Hypothalamus (tissue), 51 donors: ENCODE measurements at places on chromosomes 6 and 20.

DNA sequence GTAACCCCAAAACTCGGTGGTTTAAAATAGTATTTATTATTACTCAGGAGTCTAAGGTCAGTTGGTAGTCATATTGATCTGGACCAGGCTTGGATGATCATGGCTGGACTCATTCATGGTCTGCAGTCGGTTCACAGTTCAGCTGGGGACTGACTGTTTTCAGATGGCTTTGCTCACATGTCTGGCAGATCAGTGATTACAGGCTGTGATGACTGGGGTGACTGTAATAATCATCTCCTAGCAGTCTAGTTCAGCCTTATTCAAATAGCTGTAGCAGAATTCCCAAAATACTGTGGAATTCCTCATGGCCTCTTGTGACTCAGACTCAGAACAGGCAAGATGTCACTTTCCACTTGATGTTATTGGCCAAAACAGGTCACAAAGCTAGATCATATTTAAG is 16.4 kb upstream of the NT5DC1 start:
- no peak for DNase-seq

- no peak for DNase-seq
Measured at GRCh38 chr6:3856576-3856975, 7.4 kb downstream of the FAM50B start.

DNA sequence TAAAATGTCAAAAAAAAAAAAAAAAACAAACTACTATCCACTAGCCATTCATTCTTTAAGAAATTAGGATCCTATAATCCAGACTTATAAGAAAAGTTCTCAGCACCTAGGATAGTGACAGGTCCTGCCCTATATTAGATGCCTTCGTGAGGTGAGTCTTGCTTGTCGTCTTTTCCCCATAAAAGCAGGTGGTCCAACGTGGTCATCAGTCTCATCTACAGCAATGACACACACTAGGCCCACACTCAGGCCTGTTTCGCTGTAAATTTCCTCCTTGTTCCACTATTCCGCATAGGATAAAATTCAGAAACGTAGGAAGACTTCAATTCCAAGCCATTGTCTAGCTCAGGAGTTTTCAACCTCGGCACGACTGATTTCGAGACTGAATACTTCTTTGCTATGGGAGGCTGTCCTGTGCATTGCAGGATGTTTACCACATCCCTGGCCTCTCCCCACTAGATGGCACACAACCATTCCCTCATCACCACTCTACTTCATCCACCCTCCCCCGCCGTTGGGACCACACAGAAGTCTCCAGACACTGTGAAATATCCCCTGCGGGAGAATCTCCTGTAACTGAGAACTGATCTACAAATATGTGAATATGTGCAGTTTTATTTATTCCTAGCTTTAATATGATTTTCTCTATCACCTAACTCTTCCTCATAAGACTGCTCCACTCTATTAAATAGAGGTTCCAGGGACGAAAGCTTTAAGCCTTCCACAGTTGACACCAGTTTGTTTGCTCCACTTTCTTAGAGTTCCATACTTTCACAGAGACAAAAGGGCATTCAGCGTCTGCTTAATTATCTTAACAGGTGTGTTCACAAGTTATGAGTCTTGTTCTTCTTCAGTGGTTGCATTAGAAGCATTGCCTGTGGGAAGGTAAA is 346.3 kb downstream of the BMP2 start:
- no peak for DNase-seq

GRCh38 chr6:37727996-37728395 is 30.3 kb upstream of the MDGA1 start:
- no peak for DNase-seq

DNA sequence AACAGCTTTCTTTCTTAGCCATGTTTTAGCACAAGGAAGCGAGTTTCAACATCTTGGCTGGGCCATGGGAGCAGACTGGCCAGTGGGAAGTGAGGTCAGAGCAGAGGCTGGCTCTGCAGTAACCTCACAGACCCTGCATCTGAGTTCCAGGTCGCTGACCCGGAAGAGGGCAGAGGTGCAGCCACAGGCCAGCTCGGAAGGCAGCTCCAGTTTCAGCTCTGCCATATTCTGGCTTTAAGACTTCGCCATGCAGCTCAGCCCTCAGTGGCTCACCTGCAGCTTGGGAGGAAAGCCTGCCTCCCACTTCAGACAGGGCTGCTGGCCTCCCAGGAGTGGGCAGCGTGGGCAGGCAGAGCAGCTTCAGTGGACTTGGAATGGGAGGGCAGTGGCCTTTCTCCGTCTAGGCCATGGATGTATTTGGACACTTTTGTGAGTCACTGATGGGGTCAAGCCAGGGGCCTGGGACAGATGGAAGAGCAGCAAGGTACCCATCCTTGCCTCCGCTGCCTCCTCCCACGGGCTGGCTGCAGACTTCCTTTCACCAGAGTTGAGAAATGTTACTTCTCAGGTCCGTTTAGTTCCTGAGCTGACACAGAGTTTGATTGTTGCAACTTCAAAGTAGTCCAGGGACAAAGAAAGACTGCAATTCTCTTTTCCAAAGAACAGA is 18.5 kb downstream of the CST8 start:
- no peak for DNase-seq

- no peak for DNase-seq
Measured at GRCh38 chr6:129402244-129402643, 307.7 kb downstream of the ARHGAP18 start.

DNA sequence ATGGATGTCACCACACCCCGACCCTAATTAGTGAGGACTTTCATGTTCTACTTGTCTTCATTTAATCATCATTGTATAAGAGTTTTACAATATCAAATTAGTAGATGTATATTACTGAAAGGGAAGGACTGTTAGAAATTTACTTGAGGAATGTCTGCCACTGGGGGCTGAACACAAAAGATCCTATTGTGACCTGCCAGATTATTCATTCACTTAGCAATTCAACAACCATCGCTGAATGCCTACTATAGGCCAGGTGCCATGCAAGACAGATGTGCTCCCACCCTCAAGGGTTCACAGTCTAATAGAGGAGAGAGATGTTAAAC is 8.0 kb upstream of the RBCK1 start:
- no peak for DNase-seq

GRCh38 chr20:50392138-50392866 is 117.9 kb upstream of the PTPN1 start:
- DNase-seq: no peak

GRCh38 chr20:44166008-44166407 is 21.0 kb downstream of the JPH2 start:
- DNase-seq: no peak

- DNase-seq: no peak
Measured at GRCh38 chr6:19312241-19312978, 524.8 kb upstream of the ID4 start.

DNA sequence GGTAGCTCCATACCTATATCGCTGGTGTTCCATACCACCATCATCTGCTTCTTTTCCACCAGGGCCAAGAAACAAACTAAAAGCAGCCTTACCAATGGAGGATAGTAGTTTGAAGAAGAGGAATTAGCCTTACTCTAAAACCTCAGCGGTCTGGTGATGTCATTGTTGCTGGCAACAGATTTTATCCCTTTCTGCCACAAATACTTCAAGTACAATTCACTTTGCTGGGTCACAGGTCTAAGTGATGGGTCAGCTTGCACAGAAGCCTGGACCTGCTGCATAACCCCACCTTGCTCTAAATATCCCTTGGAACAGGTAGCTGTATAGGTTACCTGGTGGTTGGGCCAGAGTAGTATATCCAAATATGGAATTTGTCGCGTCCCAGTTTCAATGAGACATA is 53.2 kb upstream of the THEMIS start:
- DNase-seq: no peak

GRCh38 chr6:101146389-101146788 is 247.1 kb upstream of the GRIK2 start:
- DNase-seq: no peak

- DNase-seq: no peak
Measured at GRCh38 chr6:141024526-141024925, 1108.2 kb upstream of the GJE1 start.

DNA sequence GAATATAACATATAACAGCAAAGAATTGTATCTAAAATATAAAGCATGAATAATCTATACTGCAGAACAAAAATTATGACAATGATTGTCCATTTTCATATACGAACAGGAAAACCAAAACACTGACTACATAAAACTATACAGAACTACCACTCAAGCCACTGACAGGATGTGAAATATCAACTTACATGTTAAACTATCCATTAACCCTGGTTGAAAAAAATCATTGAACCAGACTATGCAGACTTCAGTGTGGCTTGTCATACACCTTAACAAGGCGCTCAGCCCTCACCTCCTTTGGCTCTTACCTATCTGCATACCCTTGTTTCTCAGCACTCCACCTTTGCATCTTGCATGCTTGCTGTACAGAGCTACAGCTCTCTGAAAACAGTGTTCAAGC is 34.9 kb downstream of the ASCC3 start:
- DNase-seq: no peak

DNA sequence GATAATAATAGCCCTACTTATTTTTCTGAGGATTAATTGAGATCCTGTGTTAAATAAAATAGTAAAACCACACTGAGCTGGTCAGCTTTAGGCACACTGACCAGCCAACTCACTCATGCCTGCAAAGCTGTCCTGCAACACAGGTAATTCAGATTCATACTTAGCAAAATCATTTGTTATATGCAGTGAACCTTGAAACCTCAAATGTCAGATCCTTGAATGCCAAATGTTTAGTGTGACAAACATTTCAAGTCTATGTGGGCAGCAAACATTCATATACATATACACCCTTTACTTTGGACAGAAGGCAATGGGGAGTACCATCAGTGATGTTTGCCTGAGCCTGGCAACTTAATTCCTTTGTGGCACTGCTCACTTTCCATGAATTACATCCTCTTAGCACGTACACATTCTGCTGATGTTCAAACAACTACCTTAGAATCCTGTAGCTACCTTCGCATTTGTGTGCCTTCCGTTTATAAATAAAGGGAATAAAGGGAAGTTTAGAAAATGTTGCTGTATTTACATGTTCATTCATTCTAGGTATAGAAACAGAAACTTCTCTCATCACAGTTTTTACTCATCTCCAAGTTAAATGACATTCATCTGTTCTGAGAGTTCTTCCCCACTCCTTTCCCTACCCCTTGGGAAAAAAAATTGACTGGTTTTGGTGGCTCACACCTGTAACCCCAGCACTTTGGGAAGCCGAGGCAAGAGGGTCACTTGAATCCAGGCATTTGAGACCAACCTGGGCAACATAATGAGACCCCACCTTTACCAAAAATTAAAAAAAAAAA is 140.8 kb downstream of the ZFAND3 start:
- no peak for DNase-seq

GRCh38 chr6:99446076-99446475 is 21.0 kb upstream of the PNISR start:
- no peak for DNase-seq

DNA sequence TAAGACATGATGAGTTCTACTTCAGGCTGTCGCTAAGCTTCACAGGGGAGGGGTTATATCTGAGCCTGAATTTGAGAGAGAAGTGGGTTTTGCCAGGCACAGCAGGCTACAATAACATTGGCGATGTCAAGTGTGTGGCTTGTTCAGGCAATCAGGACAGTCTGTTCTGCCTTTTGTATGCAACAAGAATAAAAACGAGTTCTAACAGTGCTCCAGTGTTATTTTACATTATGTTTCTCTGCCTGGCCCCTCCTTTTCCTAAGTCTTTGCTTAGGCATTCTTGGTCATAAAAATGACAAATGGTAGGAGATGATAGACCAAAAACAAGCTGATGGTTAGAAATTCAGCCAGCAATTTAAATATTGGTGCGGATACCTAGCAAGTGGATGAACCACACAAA is 26.8 kb downstream of the PAQR8 start:
- DNase-seq: peak; percentile 29

DNA sequence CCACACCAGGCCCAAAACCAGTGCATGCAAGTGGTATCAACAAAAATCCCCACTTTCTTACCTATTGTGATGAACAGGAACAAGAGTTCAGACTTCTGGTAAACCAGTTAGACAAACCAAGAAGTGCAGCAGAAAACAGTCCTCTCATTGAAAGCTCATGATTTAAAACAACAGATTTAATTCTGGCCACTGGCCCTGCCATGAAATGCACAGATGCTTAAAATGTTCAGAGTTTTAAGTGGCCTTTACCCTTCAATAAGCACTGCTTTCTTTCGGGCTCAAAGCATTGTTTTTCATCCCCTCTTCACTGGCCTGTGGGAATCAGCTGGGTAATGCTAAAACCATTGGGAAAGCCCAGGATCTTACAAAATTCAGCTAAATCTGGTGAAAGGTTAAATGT is 102.4 kb upstream of the ISM1 start:
- no peak for DNase-seq

DNA sequence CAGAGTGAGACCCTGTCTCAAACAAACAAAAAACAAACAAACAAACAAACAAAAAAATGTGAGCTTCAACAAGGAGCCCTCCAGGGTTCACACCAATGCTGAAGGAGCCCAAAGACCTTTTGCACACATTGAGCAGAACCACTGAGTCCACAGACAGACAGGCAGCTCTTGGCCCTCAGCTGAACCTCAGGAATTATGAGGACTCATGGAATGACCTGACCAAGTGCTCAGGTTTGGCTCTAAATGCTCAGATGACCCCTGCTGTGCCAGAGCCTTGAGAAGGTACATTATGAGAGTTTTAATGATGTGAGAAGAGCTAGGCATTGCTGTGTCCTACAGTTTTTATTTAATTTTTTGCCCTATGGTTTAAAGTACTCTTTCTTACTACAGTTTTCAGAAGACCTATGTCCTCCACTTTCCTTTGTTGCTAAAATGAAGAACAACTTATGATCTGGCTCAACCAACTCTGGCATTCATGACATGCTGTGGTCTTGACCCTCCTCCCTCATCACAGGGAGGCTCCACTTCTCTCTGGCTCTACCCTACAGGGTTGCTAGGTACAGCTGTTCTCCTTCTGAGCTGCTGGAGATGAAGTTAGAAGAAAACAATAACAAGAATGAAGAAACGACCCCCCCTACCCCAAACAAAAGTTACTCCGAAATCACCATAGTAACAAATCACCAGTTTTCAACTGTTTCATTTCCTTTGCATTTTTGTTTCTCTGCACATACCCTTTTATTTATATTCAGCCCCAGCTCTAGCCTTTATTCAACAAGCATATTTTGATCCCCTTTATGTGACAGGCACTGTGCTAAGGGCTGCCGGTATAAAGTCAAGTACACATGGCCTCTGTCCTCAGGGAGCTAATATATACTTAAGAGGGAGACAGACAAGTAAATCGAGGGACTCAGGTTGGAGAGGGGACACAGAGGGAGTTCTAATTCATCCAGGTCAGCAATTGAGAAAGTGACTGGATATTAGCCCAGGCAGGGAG is 128.7 kb upstream of the TRAF3IP2 start:
- DNase-seq: no peak

DNA sequence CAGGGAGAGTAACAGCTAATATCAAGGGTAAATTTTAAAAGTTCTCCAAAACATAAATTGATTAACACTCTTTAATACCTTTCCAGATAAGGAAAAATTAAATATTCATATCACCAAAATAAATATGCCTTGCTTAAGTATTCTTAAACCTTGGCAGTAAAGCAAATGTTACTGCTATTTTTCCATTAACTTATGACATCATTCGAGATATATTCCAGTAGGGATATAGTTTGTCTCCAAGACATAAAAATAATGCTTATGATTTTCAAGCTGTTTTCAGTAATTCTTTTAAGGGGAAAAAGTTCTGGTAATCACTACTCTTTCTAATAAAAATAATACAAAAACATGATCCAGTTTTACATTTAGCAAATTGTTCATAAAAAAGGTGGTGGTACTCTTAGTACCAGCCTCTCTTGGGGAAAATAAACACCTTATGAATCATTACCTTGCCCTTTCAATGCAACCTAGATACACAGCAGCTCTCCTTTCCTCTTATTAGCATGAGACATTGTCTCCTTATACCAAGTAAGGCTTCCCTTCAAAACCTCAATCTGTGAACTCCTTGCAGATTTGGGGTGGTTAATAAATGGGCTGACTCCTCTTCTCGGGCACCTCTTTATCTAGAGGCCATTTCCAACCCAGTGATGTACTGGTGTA is 31.5 kb upstream of the LTV1 start:
- no peak for DNase-seq
